ENCODE measurements at places on chromosomes 6 and 20.

- DNase-seq, result no peak
Measured at GRCh38 chr6:68976260-68976659, 341.2 kb downstream of the ADGRB3 start.

DNA sequence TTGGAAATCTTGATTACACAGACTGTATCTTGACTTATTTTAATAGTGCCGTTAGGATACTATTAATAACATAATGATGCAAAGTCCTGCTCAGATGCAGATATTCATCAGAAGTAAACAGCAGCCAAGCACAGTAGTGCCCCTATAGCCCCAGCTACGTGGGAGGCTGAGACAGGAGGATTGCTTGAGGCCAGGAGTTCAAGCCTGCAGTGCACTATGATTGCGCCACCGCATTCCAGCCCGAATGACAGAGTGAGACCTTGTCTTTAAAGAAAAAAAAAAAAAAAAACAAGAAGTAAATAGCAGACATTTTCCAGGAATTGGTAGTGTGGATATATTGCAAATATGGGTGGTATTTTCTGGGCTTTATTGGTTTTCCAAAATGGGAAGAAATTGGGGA lies 61.8 kb downstream of the TULP4 start:
- no peak for DNase-seq

DNA sequence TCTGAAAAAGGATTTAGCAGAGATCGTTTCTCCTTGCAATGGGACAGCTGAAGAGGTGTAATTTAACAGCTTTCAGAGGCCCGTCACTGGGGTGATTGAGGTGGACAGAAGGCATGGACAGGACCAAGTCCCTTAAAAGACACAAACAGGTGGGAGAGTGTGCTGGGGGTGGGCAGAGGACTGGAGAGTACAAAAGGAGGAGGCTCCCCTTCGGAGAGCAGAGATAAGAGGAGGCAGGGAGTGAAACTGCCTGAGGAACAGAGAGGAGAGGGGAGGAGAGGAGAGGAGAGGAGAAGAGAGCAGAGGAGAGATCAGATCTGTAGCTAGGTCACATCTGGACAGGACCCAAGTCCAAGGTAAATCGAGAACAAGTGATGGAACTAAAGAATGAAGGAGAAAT lies 48.6 kb upstream of the PKHD1 start:
- DNase-seq, result no peak

- DNase-seq, result peak; percentile 58
Measured at GRCh38 chr6:2634139-2634964, 116.4 kb downstream of the MYLK4 start.

GRCh38 chr20:61260905-61261304 lies 8.8 kb downstream of the CDH4 start:
- no peak for DNase-seq

GRCh38 chr6:39170860-39171259 lies 55.9 kb upstream of the SAYSD1 start:
- DNase-seq, result no peak

- no peak for DNase-seq
Measured at GRCh38 chr20:44208770-44209169, 1.8 kb downstream of the OSER1 start.

GRCh38 chr6:18405477-18406293 lies 18.5 kb downstream of the RNF144B start:
- DNase-seq, result no peak

DNA sequence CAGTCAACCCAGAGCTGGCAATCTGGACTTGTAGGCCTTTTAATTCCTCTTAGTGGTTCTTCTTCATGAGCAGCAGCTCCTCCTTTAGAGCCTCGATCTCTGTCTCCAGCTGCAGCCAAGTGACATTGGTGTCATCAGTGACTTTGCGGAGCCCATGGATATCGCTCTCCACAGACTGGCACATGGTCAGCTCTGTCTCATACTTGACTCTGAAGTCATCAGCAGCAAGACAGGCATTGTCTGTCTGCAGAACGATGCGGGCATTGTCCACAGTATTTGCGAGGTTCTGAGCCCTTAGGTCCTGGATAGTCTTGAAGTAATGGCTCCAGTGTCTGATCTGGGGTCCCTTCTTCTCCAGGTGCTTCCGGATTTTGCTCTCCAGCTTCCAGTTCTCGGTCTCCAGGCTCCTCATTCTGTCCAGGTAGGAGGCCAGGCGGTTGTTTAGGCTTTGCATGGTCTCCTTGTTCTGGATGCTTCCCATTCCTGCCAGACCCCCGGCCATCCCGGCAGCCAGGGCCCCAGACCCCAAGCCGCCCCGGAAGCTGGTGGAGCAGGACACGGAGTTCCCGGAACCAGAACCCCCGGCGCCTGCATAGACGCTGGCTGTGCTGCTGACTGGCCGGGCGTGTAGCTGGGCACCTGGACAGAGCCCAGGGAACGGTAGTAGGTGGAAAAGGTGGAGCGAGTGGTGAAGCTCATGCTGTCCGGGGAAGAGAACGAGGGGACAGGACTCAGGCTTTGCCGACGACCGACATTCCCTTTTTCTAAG lies 15.1 kb downstream of the RFPL4B start:
- peak; percentile 47 for DNase-seq

DNA sequence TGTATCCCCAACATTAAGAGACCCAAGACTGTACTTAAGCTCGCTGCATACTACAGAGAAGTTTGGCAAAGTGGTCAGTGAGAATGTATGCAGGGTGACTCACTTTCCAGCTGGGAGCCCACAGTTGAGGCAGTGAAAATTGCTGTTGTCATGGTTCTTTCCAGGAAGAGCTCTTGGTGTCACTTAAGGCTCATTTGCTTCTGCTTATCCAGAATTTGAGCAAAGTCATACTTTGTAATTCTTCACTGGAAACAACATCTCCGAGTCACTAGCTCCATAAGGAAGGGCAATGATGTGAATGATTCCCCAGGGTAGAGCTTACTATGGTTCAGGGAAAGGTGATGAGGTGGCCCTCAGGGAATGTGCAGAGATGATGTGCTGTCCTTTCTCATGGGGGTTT lies 65.4 kb upstream of the FBXL4 start:
- DNase-seq, result no peak

DNA sequence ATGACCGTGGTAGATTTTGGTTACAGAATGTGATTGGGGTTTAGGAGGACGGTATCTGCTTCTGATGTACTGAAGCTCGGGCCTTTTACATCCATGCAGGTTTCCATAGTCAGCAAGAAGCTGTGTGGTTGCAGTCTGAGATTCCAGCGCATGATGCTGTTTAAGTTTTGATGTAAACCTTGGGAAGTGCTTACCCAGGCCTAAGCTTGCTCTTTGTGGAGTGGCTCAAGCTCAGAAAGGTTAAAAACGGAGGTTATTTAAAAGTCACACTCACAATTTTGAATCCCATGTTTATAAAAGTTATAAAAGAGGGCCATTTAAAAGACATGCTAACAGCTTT lies 121.4 kb downstream of the TIAM2 start:
- no peak for DNase-seq

GRCh38 chr6:107243471-107243870 lies 128.2 kb upstream of the BEND3 start:
- DNase-seq, result no peak

- DNase-seq, result no peak
Measured at GRCh38 chr6:158041370-158041769, 59.7 kb downstream of the SYNJ2 start.

GRCh38 chr6:125002406-125002741 lies 40.1 kb downstream of the RNF217 start:
- no peak for DNase-seq

- no peak for DNase-seq
Measured at GRCh38 chr20:63178446-63178820, 37.5 kb downstream of the YTHDF1 start.

DNA sequence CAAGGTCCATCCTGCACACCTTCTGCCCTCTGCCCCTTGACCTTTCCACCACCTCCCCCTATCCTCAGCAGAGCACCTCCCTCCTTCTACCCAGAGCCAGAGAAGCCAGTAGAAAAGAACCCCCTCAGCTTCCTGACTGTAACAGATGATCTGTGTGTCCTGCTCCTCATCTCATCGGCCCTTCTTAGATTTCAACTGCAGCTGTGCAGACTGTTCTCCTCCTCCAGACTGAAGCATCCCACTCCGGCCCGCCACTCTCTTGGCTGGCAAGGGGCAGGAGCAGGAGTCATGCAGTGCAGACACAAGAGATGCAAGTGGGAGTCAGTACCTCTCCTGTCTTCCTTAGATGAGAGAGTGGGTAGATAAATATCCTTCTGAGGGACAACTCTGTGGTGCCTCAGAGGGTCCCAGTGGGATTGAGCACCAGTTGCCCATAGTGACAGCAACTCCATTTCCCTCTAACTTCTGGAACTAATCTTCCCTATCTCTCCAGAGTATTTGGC lies 163.5 kb upstream of the MLN start:
- DNase-seq, result no peak

GRCh38 chr20:59120919-59121318 lies 42.7 kb upstream of the ZNF831 start:
- no peak for DNase-seq

- DNase-seq, result no peak
Measured at GRCh38 chr6:3226481-3227362, 731 bp downstream of the TUBB2B start.

DNA sequence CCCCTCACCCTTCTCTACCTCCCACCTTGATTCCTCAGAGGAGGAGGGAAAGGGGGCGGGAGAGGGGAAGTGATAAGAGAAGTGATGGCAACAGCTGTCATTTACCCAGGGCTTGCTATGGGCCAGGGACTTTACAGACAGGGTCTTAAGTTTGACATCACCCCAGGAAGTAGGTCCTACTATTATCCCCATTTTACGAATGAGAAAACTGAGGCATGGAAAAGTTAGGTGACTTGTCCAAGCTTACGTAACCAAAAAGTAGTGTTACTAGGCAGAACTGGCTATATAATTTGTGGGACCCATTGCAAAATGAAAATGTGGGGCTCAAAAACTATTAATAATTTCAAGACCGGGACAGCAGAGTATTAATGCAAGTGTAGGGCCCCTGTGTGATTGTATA lies 10.5 kb upstream of the FANCE start:
- no peak for DNase-seq

GRCh38 chr6:170545405-170545804 lies 7.7 kb downstream of the PSMB1 start:
- no peak for DNase-seq

DNA sequence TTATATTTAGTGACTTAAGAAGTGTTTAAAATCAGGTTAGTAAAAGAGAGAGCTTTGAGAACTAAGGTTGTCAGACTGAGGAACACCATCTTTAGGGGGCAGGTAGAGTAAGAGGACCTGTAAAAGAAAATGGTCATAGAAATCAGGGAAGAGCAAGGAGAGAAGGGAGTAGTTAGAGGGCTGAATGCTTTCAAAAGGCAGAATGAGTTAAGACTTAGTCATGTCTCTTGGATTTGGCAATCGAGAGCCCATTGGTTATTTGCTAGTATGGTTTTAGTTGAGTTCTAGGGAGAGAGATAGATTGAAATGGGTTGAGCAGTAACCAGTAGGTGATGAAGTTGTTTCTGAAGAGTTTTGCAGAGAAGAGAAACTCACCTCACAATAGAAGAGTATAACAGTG lies 51.1 kb downstream of the RALGAPB start:
- no peak for DNase-seq

DNA sequence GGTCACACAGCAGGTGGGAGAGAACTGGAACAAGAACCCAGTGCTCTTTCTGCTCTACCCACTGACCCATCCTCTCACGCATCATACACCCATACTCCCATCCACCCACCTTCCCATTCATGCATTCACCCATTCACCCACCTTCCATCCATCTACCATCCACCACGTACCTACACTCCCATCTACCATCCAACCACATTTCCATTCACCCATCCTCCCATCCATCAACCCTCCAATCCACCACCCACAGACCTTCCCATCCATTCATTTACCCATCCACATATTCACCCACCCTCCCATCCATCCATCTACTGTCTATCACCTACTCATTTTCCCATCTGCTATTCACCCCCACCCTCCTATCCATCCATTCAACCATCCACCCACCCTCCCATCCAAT lies 17.2 kb upstream of the RSPO4 start:
- no peak for DNase-seq

DNA sequence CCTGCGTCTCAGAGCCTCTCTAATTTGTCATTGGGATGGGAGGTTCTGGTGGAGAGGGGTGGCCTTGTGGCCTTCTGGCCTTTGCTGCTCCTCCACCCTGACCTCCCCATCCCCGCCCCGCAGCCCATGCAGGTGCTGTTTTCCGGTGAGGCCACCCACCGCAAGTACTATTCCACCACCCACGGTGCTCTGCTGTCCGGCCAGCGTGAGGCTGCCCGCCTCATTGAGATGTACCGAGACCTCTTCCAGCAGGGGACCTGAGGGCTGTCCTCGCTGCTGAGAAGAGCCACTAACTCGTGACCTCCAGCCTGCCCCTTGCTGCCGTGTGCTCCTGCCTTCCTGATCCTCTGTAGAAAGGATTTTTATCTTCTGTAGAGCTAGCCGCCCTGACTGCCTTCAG lies 171.8 kb upstream of the RNF24 start:
- no peak for DNase-seq

DNA sequence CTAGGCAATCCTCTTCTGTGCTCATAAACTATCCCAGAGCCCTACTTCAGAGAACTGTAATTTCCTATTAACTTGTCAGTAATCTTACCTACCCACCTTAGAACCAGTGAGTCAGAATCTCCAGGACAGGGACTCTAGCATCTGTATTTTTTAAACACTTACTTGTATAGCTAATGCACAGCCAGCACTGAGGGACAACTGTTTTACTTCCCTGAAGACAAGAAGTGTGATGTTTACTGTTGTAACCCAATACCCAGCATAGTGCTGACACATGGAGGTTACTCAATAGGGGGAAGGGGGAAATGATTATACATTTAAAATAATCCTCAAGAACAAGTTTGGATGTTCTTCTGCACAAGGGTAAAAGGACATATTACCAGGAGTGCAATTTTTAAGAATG lies 130.8 kb downstream of the BTBD9 start:
- no peak for DNase-seq

- DNase-seq, result no peak
Measured at GRCh38 chr6:14959324-14959885, 286.5 kb upstream of the JARID2 start.

DNA sequence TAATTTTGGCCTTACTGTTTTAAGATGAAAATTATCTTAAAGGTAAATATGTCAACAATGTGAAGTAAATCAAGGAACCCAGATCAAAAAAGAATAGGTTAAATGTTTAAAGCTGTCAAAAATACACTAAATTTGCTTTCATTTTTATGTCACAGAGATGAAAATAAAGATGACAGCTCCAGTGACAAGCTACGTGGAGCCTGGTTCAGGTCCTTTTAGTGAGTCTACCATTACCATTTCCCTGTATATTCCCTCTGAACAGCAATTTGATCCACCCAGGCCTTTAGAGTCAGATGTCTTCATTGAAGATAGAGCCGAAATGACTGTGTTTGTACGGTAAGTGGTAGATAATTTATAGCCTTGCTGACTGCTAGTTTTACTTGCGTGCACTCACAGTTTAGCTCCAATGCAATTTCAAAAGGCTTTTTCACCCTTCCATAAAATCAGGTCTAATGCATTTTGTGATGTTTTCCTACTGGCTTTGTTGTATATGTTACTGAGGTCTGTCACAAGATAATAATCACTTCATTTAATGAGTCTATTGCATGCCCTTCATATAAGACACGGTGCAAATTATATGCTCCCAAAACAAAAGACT lies 1.9 kb downstream of the HEBP2 start:
- no peak for DNase-seq
